Stimulated activated naive CD4-positive, alpha-beta T cell treated with Interleukin-2 at 50 U/mL for 16 hours (primary cell): ENCODE measurements at places on chromosomes 1 and 21.

- DNase-seq = no peak
Measured at GRCh38 chr1:205949753-205950152, 6.5 kb upstream of the SLC26A9 start.

DNA sequence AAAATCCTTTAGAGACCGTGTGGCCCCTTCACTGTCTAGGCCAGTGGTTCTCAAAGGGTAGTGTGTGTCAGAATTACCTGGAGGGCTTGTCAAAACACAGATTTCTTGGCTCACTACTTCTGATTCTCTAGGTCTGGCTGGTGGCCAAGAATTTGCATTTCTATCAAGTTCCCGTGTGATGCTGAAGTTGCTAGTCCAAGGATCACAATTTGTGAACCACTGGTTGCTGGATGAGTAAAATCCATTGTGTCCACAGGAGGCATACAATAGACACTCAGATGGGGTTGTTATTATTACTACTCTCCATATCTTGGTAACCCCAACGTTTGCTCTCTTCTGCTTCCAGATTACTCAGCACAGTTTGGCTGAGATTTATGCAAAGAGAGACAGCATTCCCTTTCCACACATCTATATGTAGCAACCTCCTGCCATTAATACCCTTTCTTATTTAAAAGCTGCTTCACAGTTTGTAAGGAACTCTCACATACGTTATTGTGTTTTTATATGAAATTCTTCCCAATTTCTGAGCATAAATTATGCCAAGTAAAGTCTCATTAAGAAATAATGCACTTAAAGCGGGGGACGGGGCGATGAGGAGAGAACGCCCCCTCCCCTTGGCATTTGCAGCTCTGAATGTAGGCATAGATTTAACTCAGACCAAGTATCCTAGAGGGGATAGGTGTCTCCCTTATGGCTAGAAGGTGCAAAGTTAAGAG is 720 bp upstream of the TMCC2 start:
- no peak for DNase-seq

GRCh38 chr1:189970331-189971230 is 507.1 kb downstream of the BRINP3 start:
- DNase-seq = no peak

DNA sequence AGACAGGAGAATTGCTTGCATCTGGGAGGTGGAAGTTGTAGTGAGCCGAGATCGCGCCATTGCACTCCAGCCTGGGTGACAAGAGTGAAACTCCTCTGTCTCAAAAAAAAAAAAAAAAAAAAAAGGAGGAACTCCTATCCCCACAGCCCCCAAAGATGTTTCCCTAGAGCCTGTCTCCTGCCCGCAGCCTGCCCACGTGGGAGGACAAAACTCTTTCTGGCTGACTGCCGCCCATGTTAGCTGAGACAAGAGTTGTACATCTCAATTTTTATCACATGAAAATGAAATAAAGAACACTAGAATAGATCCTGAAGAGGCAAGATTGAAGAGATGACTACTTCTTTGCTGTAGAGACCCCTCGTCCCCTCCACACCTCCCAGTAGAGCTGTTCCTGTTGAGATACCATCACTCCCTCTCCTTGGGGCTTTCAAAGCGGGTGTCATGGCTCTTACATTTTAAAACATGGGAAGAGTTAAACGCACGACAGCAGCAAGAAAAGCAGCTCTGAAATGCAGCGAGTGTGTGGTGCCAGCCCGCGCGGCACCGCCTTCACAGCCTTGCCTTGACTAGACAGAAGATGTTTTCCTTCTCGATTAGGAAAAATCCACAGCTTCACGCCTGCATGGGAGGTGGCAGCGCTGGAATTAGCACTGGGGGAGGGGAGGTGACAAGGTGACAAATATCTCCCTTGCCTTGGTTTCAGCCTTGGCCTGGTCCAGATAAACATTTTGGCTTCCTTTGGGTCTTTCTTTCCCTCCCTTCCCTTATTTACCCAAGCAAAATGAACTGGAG is 253.4 kb upstream of the CSF3R start:
- DNase-seq = no peak

DNA sequence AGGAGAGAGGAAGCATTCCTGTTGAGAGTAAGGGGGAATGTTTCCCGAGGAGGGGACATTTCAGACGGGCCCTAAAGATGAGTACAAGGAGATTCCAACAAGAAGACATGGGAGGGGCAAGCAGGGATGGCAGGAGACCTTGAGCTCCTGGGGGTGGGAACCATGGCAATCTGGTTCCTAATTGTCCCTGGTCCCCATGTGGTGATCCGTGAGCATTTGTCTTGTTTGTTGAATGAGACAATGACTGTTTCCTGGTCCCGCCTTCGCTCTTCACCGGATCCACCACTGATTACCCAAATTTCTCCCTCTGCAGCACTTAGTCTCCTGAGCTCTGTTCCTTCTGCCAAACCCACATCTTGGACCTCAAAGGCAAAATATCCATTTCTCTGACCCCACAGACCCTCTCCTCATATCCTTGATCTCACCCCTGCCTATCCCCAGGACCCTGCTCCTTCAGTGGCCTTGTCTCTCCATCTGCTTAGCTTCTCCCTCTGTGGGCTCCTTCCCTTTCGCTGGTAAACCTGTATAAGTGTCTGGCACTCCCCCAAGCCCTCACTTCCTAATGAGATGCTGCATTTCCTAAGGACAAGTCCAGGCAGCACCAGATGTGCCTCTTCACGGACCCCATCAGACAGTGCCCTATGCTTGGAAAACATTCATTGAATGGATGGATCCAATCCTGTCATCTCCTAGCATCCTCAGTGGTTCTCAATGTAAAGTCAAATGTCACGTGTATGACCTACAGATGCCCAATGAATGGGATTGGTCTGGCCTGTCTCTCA is 8.3 kb upstream of the CSF1 start:
- DNase-seq = no peak

DNA sequence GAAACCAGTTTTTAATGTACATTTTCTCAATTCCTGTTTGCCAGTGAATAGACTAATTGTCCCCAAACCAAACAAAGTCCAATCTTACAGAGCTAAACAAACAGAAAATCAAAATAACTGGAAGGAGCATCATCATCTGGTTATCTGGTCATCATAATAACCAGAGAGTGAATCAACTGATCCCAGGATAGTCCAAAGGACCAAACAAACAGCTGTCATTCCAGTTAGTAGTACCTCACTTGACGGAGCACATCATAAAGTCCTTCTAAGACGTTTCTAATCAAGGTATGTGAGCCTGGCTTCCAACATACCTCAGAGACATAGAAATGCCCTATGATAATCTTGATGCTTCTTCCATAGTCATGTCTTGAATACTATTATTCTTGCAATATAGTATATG is 240.5 kb downstream of the LTN1 start:
- DNase-seq = no peak

- DNase-seq = no peak
Measured at GRCh38 chr1:24138476-24139221, 4.3 kb downstream of the IL22RA1 start.

DNA sequence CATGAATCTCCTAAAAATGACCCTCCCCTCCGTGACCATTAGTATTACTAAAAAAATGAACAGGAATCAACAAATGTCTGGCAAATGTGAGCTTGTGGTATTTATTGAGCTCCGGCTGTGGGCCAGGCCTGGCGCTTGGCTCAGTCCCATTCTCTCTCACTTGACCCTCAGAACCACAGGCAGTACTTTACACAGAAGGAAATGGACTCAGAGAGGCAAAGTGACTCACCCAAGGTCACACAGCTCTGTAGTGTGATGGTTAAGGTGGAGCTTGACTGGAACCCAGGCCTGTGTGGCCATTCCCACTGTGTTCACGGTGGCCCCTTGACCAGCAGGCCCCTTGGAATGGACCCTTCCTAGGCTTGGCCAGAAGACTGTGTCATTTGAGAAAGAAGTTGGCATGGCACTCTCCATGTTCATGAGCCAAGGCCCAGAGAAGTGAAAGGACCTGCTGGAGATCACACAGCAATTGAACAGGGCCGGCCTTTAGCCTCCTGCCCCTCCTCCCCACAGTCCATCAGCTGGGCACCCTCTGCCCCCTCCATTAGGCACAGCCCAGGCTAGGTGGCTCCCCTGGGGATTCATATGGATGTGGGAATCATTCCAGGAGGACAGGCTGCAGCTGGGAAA is 32.1 kb downstream of the FAM151A start:
- DNase-seq = no peak

DNA sequence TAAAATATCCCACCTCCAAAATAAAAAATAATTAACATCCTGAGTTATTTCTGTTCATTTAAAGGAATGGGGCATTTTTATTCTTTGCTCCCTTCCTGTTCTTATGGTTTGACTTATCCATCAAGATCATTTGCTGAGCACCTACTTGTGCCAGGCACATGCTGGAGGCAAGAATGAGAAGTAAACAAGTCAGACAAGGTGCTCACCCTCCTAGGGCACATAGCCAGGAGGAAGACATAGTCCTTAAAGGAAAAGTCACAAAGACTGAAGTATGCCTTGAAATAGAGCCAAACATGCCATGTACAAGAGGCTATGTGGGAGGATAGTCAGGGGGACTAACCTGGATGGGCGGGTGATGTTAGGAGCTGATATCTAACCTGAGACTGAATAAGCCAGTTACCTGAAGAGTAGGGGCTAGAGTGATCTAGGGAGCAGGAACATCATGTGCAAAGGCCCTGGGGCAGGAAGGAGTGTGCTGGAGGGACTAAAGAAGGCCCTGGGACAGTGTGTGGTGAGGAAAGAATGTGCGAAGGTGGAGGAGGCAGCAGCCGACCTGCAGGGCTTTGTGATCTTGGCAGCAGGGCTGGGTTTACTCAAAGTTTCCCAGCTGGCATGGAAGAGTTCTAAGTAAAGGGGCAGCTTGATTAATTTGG is 233.5 kb downstream of the MATN1 start:
- DNase-seq = no peak

DNA sequence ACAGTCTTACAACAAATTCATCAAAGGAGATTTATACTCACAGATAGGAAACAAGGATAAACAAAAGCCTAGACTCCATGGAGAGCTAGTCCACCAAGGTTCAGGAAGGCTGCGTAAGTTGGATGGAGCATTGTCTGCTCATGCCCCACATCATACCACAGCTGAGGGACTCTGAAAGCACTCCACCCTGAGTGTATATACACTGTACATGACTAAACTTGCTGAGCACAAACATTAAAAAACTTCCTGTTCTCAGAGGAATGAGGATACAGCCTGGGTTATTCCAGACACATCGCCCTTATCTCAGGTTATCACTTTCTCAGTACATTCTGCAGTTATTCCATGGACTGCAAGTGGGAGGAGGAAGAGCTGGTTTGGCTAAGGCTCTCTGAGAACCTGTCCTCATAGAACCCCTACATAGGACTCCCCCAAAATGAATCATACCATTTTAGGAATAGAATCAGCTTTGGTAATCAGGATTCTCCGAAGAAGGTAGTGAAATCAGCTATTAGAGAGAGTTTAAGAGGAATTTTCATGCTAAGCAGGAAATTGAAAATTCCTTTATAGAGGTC is 58.0 kb upstream of the PRMT6 start:
- DNase-seq = no peak
